Activated naive CD4-positive, alpha-beta T cell (primary cell): ENCODE measurements at places on chromosomes 5 and 9.

GRCh38 chr5:147748590-147748989, 33.9 kb downstream of the JAKMIP2 start:
- no peak for DNase-seq

DNA sequence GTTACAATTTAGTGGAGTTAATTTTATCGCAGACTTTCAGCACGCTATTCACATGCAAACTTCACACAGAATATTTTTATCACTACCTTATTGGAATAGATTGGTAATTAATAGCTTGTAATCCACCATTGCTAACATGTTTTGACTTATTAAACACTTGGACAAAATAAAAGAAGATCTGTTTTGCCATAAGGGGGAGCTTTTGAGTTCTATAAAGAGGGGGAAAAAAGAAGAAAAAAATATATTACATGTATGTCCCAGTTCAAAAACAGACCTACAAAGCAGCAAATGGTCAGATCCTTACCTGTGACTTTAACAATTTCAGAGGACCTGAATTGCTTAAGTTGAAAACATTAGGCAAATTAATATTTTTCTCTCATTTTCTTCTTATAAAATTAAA, 1.2 kb upstream of the PAPPA start:
- DNase-seq = no peak

DNA sequence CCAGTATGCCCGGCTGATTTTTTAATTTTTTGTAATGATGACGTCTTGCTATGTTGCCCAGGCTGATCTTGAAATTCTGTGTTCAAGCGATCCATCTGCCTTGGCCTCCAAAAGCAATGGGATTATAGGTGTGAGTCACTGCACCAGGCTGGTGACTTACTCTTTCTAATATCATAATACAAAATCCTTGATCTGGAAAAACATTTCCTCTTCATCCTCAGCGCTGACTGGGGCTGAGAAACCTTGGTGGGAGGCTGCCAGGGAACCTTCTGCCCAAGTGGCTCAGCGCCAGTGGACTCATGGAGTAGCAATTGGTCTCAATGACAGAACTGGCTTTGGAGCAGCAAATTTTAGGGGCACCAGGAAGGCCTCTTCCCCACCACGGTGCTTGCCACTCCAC, 17.5 kb upstream of the SEMA4D start:
- no peak for DNase-seq

DNA sequence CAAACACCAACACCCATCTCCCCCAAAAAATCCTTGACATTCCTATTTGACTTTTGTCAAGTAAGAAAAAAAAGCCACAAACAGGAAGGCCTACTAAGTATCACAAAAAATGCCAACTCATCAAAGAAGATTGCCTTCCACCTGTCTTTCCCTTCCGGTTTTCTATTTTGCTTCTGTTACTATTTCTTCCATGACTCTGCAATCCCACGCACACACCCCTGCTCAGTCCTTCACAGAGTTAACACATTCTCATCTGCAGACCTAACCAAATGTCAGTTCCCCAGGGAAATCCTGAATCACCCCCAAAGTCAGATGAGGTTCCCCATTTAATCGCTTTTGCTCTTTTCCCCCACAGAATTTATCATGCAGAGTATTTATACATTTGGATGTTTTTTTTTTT, 15.1 kb downstream of the LPAR1 start:
- DNase-seq = no peak

- DNase-seq = no peak
These were observed 454.0 kb upstream of the GRAMD2B start for GRCh38 chr5:125969011-125969813.

DNA sequence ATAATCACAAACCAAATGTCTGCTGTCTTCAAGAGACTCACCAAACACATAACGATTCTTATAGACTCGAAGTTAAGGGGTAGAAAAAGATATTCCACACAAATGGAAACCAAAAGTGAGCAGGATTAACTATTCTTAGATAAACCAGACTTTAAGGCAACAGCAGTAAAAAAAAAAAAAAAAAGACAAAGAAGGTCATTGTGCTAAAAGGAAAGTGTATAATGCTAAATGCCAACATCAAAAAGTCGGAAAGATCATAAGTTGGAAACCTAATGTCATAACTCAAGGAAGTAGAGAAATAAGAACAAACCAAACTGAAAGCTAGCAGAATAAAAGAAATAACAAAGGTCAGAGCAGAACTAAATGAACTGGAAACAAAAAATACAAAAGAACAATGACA, 714.6 kb downstream of the SEMA5A start:
- no peak for DNase-seq

DNA sequence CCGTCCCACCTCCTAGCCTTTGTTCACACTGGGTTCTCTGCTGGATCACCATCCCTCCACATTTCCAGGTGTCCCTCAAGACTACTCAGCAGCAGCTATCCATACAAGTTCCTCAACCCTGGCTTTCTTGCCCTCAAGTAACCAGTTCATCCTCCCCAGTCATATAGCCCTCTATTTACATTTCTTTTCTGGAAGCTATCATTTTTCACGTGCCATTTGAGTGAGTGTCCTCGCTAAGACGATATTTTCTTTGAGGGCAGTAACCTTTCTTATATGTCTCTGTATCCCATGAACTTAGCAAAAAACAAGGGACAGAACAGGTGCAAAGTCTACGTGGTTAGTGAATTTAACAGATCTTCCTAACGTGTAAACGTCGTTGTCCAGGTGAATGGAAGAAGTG, 29.6 kb upstream of the KCNMB1 start:
- no peak for DNase-seq

DNA sequence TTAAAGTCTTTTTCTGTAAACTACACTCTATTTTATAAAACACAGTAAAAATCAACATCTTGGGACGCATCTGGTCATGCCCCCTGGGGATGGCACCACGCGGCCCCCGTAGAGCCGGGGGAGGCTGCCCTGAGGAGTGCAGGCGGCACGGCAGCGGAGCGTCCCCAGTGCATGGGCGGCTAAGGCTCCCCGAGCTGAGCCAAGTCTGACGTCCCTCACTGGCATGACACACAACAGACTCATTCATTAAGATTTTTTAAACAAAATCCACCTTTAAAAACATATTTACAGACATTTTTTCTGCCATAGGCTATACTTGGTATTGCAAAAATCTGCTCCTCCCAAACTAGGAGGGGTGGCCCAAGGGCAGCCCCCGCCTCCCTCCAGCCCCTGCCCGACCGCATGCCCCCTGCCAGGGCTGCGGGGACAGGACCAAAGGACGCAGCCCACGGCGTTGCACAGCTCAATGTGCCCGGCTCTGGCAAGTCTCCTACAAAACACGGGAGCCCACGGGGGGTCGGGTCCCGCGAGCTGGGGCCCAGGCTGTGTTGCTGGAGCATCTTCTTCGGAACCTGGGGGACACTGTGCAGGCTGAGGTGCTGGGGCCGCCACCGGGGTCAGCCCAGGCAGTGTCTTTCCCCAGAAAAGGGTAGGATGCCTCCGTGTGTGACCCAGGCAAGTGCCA, 11.8 kb upstream of the SEC16A start:
- DNase-seq = no peak

DNA sequence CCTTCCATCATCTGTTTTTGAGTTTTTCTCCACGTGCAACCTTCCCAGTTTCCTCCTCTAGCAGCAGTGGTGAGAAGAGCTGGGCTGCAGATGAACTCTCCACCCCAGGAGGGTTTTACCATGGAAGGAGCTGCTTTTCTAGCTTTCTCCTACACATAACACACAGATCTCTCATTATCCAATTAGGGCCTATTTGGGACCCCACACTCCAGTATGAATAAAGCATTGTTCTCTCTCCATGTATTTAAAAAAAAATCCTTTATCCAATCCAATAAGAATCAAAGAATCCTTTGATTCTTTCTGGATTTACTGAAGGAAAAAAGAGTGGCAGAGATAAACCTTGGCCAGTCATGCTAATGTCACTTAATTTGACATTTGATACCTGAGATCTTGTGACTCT, 31.6 kb upstream of the NAA35 start:
- DNase-seq = no peak

GRCh38 chr9:4366591-4367330, 66.9 kb upstream of the GLIS3 start:
- DNase-seq = no peak

- DNase-seq = no peak
These were observed 1630.1 kb downstream of the MAT2B start for GRCh38 chr5:165135565-165135964.

DNA sequence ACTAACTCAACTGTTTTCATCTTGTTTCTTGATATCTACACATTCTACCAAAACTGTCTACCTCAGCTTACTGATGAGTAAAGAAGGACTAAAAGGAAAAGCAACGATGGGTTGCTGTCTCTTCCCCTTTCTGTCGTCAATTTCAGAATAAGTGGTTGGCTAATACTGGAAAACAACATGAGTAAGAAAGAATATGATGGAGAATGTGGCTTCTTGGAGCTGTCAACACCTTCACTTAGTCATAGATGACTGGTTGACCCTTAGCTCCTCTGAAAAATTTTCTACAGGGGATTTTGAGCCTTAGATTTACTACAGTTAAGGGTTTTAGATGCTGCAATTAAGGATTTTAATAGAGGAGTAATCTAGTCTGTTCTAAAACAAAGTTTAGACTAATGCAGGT, 797.9 kb downstream of the TLE4 start:
- no peak for DNase-seq

DNA sequence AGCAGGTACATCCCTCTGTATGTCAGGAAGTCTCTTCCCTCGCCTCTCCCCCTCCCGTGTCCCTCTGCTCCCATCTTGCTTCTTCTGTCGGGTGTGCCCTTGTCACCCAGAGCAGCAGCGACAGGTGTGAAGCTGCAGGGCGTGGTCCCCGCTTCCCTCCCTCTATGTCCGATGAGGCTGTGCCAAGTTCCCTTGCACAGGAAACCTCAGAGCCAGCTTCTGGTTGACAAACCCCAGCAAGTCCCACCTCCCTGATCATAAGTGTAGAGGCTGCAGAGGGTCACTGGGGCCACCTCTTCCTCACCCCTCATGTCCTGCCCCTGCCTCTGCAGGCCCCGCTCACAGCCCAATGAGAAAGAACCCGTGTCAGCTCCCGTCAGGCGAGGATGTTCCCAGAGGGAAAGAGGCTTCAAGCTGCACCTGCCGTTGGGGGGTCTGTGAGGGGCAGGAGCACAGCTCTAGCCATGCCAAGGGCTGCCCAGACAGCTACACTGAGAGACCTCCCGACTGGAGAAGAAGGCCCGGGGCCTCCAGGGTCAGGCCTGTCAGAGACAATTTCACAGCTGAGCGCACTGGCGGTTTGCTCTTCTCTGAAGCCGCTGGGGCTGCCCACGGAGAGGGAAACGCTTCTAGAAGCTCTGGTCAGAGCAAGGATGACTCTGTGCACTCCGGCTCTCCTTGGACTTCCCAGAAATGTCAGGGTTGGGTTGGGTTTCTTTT, 73.3 kb downstream of the AK8 start:
- no peak for DNase-seq

- DNase-seq = no peak
These were observed 12.0 kb downstream of the SNX18 start for GRCh38 chr5:54529565-54529964.

GRCh38 chr5:168734620-168735300, 155.6 kb upstream of the PANK3 start:
- DNase-seq = no peak
